ENCODE measurements at places on chromosomes 2 and 18. TPM values are rescaled to one million over a fixed set of nuclear protein-coding genes. Genes with fewer than 3 reads are reported as not detected.

Gene RAPGEF4
- not detected for total RNA-seq

Gene RAD51AP2
- total RNA-seq, result not detected

DNA sequence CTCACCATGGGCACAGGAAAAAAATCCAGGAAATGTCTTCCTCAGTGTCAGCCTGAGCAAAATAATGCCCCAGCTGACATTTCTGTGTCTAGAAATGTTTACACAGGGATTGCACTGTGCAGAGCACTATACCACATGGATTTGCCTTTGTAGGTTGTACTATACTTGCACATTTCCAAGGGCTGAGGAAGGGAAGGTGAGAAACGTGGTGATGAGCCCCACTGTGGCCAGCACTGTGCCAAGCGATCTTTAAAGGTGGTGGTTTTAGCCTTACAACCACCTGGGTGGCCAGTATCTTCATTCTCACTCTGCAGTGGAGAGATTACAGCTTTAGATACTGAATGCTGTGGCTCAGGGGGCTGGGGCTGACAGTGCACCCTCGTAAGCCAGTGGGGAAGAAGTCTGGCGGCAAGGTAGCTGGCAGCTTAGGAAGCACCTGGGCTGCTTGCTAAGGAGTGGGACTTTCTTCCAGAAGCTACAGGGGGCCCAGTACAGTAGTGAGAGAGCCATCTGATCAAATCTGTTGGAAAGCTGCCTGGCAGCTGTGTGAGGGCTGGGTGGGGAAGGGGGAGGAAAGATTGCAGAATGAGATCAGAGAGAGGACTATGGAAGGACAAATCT, 81.4 kb upstream of the MSH2 start:
- no peak for DNase-seq

DNA sequence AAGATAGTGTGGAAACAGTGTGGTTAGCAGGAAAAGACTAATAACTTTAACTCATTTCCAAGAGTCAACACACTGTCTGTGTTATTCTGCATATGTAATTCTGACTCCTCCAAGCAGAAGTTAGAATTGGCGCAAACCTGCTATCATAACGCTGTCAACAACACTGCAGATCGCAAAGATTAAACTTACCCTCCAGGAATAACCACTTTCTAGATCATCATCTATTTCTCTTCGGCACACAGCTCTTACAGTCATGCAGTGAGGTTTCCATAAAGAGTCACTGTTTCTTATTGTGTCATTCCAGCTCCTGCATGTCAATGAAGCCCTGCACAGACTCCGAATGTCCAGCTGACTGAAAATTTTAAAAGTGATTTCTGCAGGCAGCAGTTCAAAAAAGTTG, 2.4 kb downstream of the FBXO48 start:
- no peak for DNase-seq

Gene GREB1L
- not detected for total RNA-seq

- no peak for DNase-seq
These were observed 29.8 kb upstream of the DNMT3A start for GRCh38 chr2:25371253-25372241.

GRCh38 chr18:60406721-60407120, 34.1 kb upstream of the MC4R start:
- no peak for DNase-seq

- DNase-seq, result no peak
These were observed 7.7 kb downstream of the EPB41L5 start for GRCh38 chr2:120020554-120020953.

Gene ONECUT2
- not detected for total RNA-seq

- no peak for DNase-seq
These were observed 505 bp upstream of the ACYP2 start for GRCh38 chr2:54114936-54115283.

GRCh38 chr18:36420826-36421225, 123.3 kb downstream of the FHOD3 start:
- DNase-seq, result no peak

- DNase-seq, result no peak
These were observed 77.7 kb downstream of the MAP3K20 start for GRCh38 chr2:173153301-173153885.

Gene SLC5A7
- not detected for total RNA-seq

Gene LYG1
- total RNA-seq, result 1.0 TPM

- DNase-seq, result no peak
These were observed 218.1 kb downstream of the ZNF521 start for GRCh38 chr18:25133879-25134278.

Data from CD8-positive, alpha-beta memory T cell (primary cell).